ENCODE measurements at places on chromosomes 3 and 15. TPM values are rescaled to one million over a fixed set of nuclear protein-coding genes. Genes with fewer than 3 reads are reported as not detected.

GRCh38 chr3:52269776-52270175 is 8.7 kb downstream of the WDR82 start:
- DNase-seq: no peak

DNA sequence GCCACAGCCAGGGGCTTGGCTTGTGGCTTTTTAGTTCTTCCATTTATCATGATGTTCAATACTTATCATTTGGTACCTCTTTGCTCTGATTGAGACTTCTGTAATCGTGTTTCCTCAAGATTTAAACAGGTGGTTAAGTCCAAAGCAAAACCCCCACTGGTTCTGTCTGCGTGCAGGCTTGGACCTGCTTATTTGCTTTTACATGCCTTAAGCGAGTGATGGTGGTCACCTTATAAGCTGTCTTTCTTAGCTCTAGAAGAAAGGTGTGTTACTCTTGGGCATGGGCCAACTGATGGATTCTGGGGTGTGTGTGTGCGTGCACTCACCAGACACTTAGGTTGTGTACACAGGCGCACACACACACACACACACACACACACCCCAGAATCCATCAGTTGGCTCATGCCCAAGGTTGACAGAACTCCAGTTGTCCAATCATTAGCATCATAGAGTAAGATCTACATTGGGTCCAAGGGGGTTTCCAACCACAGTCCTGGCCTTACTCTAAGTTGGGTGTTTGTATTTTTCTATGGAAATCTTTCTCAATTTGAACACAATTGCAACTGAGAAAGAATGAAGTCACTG is 1.2 kb downstream of the MYZAP start:
- DNase-seq: no peak

GRCh38 chr3:101847328-101847727 is 2.0 kb upstream of the NFKBIZ start:
- no peak for DNase-seq

- no peak for DNase-seq
Measured at GRCh38 chr15:77723756-77724155, 91.0 kb upstream of the LINGO1 start.

GRCh38 chr3:36988356-36988755 is 4.6 kb downstream of the EPM2AIP1 start:
- DNase-seq: no peak

- no peak for DNase-seq
Measured at GRCh38 chr3:55595420-55595819, 108.3 kb upstream of the WNT5A start.

DNA sequence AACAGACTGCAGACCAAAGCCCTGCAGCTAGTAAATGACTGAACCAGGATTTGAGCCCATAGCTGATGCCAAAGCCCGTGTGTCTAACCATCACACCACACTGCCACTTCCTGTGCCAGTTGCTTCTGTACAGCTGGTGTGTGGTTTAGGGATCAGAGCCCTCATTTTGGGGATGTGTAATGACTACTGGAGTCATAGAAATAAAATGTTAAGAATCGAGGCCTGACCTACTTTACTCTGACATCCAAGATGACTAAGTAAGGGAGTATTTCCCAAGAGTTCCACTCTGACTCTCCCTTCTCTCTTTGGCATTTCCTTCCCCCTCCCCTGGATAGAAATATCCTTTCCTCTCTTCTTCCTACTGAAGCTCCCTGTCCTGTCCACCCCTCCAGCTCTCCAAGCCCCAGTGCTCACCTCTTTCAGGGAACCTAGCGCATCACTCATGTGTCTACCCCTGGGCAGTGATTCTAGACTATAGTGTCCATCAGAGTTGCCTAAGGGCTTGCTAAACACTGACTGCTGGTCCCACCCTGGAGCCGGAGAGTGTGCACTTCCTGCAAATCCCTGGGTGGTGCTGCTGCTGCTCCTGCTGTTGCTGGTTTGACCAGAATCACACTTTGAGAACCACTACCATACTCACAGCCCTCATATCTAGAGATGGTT is 53.8 kb downstream of the MGLL start:
- DNase-seq: peak; percentile 99

GRCh38 chr3:46212101-46212500 is 4.0 kb upstream of the CCR1 start:
- DNase-seq: no peak

- DNase-seq: no peak
Measured at GRCh38 chr3:107969525-107969924, 121.3 kb downstream of the CD47 start.

GRCh38 chr3:191682961-191683360 is 222.0 kb downstream of the PYDC2 start:
- peak; percentile 28 for DNase-seq

DNA sequence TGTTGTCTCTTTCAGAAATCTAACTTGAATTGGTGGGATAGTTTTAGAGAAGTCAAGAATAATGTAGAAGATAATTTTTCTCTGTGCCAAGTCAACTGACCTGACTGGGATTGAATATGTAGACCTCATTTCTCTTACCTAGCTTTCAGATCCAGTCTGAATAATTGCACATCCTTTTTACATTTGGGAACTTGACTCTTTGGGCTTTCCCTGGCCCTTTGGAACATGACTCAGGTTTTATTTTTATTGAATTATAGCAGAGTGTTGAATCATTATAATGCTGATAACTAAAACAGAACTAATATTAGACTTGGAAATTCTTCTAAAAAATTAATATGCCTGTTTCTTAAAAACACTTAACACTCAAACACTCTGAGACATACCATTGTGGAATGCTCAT is 76.5 kb downstream of the PFN2 start:
- no peak for DNase-seq

DNA sequence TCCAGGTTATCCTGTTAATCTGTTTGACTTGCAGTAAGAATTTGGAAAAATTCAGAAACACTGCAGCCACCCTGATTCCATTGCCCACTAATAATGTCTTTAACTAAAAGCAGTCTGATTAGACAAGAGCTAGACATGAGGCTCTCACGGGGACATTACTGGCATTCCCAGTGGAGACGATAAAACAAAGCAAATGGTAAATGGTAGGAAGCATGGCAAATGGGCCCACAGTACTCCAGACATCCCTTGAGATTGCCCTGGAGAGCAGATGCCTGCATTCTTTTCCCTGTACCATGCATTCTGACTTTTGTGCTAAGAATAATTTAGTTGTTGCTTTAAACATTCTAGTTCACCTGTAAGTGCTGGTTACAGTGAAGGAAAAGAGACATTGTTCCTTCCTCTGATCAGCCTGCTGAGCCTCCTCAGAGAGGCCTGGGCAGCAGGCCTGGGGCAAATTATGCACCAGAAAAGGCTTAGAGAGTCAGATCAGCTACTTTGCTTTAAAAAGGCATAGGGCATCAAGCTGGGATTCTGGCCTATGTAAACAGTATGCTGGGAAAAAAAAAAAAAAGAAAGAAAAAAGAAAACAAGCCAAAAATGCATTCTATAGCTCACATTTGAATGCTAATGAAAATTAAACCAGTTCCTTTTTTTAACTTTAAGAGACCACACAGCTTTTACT is 204.6 kb downstream of the GABRG3 start:
- DNase-seq: no peak

GRAMD2A gene
- total RNA-seq: not detected

GRK7 gene
- total RNA-seq: not detected

SCAANT1 gene
- total RNA-seq: not detected

SUCNR1 gene
- total RNA-seq: 0.12 TPM

CLRN1 gene
- total RNA-seq: not detected

STRIT1 gene
- total RNA-seq: not detected

THRB gene
- 0.98 TPM for total RNA-seq

HDC gene
- total RNA-seq: not detected

ARL6IP5 gene
- 175 TPM for total RNA-seq

LEKR1 gene
- 1.8 TPM for total RNA-seq

SLC22A13 gene
- 0.29 TPM for total RNA-seq

Data from RPMI7951 (cell line).